EH (cell line): ENCODE measurements at places on chromosomes 16 and 17.
A peak's percentile ranks its signal among the peaks of the same experiment; 100 is the strongest.

GRCh38 chr16:11783319-11784037 lies 13.6 kb downstream of the ZC3H7A start:
- DNase-seq = peak; percentile 61

GRCh38 chr16:84726669-84727467 lies 27.1 kb downstream of the USP10 start:
- DNase-seq = no peak

DNA sequence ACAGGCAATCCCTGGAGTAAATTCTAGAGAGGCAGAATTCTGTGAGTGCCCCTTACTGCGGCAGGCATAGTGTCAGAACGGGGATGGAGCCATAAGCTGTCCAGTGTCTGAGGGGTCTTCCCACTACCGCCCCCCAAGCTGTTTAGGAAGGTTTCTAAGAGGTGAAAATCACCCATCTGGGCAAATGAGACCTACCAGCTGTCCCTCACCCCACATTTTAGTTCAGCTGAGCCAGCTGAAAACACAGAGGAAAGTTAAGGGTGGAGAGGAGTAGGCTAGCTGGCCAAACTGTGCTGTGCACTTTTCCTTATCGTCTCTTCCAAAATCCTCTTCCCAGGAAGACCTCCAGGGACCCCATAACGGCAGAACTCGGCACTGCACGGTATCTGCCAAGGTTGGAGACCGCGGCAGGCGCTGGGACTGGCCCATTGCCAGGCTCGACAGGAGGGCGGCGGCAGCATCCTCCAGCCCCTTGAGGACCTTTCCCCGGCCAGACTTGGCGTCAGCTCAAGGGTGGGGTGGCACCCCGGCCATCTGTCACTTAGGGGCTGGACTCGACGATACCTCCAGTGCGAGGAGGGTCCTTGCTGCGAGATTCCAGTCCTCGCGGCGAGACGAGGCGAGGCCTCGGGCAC lies 955 bp downstream of the ACLY start:
- DNase-seq = peak; percentile 56

DNA sequence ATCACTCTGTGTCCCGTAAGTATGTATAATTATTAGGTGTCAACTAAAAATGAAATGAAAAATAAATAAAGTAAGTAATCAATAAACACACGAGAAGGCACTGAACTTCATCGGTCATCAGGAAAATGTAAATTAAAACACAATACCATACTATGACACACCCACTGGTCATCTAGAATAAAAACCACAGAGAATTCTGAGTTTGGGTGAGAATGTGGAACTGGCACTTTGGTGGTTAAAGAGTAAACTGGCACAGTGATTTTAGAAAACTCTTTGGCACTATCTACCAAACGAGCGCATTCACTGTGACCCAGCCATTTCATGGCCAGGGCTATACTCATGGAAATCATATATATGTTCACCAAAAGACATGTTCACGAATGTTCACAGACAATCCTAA lies 98.2 kb downstream of the HS3ST3A1 start:
- no peak for DNase-seq

DNA sequence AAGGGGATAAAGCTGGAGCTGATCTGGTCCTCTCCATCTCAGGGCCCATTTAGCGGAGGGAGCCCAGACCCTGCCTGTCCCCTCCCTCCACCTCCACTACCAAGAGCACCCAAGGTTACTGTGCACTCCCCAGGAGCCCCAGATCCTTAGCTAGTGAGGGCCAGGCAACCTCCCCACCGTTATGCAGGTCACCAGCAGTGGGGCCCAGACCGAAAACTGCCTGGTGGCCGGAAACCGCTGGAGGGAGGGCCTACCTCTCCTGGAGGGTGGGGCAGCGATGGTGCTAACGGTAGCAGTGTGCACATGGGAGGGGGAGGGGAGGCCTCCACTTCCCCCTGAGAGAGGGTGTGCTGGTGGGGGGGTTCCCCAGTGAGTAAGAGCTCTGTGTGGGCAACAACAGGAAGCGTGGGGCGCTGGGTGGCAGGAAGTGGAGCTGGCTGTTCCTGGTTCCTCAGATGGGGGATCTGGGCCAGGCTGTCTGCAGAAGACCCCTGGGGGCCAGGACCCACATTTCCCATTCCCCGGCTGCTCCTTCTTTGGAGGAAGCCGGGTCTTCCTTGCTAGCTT lies 4.4 kb downstream of the FMNL1 start:
- no peak for DNase-seq

GRCh38 chr17:67038861-67039365 lies 5.4 kb upstream of the CACNG1 start:
- no peak for DNase-seq

GRCh38 chr16:79062821-79063220 lies 537.7 kb downstream of the MAF start:
- no peak for DNase-seq

- no peak for DNase-seq
These were observed 9.6 kb upstream of the TMEM220 start for GRCh38 chr17:10739386-10739785.

- peak; percentile 80 for DNase-seq
These were observed 631 bp downstream of the NXPH3 start for GRCh38 chr17:49576088-49576916.

DNA sequence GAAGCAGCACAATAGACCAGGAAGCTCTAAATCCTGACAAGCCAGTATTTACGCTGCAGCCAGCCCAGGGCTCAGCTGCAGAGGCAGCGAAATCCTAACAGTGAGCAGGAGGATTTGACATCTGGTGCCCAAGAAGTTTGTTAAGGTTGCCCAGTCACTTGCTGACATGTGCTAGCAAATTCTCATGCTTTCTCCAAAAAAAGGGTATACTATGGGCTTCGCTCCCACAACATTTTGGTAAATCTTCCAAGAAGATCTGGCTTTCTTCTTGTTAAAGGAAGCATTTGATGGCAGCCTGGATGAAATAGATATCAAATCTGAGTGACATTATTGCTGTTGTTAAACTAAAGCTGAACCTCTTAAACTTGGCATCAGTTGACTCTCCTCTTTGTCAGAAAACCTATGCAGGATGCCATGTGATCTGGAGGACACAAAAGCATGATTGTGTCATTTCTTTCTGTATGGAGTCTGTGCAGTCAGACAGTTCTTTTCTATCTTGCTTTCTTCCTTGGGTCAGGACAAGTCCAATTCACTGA lies 949.7 kb upstream of the RBFOX1 start:
- no peak for DNase-seq
